Stimulated activated CD8-positive, alpha-beta memory T cell treated with anti-CD3 and anti-CD28 coated beads, Interleukin-15, amount 100 ng/mL, for 48 hours (primary cell): ENCODE measurements at places on chromosomes 5 and 9.

DNA sequence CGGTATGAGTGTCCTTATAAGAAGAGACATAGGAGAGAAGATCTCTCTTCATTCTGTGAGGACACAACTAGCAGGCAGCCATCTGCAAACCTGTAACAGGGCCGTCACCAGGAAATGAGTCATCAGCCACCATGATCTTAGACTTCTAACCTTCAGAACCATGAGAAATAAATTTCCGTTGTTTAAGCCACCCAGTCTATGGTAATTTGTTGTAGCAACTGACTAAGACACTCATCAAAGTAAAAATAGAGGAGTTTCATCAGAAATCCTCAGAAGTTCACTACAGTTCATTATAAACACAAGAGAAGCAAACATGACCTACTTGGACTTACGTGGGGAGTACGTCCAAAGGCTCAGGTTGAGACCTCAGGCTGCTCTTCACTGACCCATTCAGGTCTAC is 357.7 kb downstream of the SEMA5A start:
- DNase-seq = no peak

GRCh38 chr5:3878267-3878666 is 282.6 kb downstream of the IRX1 start:
- DNase-seq = no peak

- no peak for DNase-seq
Observed at GRCh38 chr5:107263387-107264018, 407.2 kb downstream of the EFNA5 start.

DNA sequence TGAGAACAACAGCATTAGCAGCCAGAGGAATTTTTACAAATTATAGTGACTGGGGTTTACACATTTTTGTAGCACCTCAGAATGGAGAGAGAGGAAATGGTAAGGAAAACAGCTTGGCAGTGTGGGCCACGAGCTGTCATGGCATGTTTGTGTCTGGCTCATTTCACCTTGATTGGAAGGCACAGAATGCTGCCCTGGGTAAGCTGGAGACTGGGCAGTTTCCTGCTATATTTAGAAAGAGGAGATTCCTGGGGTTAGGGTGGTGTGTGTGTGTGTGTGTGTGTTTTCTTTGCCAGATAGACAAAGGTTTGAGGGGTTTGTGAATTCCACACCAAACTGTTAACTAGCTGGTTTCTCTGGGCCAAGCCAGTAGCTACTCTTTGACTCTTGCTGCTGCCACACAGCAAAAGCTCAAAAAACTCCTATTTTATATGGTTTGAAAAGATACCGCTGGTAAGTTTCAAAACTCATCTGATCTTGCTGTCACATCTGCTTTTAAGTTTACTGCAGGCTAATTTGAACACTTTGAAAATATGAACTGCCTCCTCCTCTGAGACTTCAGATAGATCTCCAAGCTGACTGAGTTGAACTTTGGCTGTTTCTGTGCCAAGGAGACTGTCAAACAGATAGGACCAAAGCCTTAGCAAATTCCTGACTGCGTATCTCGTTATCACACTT is 9.1 kb downstream of the ARHGAP26 start:
- no peak for DNase-seq

DNA sequence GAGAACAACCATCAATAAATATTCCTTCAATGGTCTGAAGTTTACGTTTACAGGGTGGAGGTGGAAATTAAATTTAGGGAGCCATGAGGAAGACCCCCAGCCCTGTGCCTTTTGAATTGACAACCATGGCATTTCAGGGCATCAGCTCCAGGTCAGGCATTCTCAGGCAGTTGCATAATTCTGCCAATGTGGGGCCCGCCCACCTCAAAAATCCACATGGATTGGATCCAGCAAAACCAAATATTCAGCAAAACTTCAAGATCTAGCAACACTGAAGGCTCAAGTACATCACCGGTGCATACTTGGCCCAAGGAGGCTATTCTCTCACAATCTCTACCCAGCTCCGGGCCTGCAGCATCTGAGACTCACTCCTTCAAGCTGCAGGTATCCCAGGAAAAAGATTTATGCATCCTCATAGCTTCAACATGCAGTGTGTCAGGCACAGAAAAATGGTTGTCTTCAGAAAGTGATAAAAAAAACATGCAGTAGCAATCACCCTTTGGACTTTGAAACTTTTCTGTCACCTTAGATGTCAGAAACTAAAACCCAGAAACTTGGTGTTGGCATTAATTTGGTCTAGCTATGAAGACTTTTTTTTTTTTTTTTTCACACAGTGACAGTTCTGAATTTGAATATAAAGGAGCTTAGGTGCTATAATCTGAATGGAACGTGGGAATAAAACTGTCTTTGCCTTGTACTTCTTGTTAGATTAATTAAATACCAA is 21.4 kb upstream of the ANXA2R start:
- DNase-seq = no peak

- DNase-seq = no peak
Observed at GRCh38 chr9:21452681-21453080, 12.4 kb downstream of the IFNA1 start.

GRCh38 chr9:130667120-130667435 is 2.7 kb downstream of the PRDM12 start:
- DNase-seq = no peak

DNA sequence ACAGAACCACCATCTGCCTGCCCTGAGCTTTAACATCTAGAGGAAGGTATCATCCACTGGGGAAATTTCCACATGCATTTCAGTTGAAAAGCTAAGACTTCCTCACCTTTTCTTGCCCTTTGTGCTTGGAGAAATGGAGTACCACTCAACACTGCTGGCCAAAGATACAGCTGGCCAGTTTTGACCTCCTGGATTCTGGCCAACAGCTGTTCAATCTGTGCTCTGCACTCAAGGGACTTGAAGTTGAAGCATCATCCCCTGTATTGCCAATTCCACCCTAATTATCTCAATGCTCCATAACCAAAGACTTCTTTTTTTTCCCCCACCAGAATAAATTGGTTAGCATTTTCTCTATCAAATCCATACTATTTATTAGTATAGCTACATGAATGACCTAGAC is 70.4 kb upstream of the PRDM9 start:
- DNase-seq = no peak

DNA sequence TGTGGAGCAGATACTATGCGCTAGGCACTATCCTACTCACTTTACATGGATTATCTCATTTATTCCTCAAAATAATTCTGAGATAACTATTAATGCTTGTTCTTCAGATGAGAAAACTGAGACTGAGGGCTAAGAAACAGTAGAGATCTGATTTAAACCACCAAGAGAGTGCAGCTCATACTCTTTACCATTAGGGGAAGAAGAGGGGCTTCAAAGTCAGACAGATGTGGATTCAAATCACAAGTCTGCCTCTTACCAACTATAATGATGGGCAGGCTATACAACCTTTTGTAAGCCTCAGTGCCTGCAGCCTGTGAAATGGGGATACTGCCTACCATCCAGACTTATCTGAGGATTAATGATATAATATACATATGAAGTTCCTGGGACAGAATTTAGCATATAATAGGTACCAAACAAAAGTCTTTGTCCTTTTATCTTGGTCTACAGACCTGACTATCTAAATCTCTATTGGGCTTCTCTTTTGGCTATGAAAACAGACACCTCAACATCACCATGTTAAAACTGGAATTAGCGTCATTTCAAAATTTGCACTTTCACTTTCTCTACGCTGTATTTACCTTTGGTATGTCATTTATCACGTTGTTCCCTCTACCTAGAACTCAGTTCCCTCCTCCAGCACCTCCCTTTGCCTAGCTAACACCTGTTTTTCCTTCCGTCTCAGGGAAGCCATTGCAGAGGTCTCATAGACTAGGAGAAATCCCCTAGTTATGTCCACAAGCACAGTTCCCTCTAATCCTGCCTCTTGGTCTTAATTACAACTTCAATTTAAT is 13.8 kb upstream of the TMEM267 start:
- no peak for DNase-seq

- DNase-seq = no peak
Observed at GRCh38 chr9:92066168-92066567, 49.0 kb downstream of the SPTLC1 start.

DNA sequence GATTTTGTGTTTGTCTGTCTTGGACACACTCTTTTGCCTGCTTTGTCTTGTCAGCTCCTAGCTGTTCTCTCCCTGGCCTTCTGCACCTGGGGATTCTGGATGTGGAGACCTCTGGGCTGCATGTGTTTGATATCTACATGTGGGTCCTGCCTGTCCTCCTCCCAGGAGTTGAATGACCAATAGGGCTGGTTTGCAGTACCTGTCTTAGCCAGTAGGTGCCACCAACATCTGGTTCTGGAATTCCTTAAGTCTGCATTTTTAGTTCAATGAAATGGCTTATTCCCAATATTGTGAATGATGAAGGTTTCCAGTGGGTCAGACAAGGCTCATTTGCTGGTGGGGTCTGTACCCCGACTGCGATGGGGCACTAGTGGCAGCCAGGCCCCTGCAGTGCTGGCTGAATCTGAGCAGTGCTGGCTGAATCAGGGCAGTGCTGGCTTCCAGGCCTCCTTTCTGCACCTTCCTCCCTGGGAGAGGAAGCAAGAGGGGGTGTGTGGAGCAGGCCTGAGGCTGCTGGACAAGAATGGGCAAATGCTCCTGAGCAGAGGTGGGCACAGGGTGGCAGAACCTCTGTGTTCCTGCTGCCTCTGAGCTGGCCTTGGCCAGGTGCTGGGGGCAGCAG is 73.3 kb downstream of the RXRA start:
- DNase-seq = no peak
